ENCODE measurements at places on chromosomes 1 and 21.

DNA sequence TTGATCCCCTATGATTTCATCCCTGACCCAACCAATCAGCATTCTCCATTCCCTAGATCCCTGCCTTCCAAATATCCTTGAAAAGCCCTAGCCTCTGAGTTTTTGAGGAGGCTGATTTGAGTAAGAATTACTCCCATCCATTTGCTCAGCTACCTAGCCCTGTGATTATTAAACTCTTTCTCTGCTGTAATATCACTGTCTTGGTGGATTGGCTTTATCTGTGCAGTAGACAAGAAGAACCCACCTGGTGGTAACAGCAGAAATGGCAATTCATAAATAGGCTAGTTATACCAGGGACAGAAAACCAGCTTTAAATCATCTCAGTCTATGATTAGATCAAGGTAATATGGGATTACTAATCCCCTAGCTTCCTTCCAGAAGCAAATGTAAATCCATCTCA lies 13.0 kb downstream of the IL20 start:
- DNase-seq, result no peak

- DNase-seq, result no peak
Measured at GRCh38 chr1:31714442-31715086, 10.7 kb upstream of the COL16A1 start.

DNA sequence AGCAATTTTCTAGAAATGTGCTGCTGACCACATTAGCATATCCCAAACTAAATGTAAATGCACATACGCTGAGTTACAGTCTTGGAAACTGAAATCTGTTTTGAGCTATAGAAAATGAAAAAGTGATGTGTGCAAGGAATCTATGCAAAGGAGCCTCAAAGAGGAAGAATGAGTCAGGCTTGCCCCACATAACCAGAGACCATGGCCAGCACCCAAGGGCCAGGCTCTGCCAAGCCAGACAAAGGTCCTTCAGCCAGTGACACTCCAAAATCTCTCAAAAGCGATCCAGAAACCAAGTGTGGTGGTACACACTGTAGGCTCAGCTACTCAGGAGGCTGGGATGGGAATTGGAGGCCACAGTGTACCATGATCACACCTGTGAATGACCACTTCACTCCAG lies 195.2 kb downstream of the TOMM20 start:
- no peak for DNase-seq

DNA sequence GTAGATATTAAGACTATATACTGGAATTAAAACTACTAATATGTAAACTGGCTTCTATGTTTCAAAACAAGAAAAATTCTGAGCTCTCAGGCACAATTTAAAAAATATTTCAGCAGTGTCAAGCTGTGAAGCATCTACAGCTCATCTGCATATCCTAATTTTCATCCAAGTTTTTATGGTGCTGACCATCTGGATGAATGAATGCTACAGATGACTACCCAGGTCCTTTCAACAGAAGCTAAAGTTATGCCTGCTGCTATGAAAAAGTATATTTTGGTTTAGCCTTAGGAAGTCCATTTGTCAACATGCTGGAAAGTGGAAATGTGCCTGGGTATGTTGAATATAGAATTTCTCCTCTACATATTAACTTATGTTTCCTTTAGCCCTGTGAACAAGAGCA lies 206.9 kb downstream of the NEGR1 start:
- DNase-seq, result no peak

GRCh38 chr1:165828103-165828668 lies 772 bp downstream of the UCK2 start:
- peak; percentile 54 for DNase-seq

- DNase-seq, result no peak
Measured at GRCh38 chr1:152047413-152047729, 10.6 kb upstream of the S100A11 start.

- peak; percentile 51 for DNase-seq
Measured at GRCh38 chr1:1349256-1350012, at the start of gene DVL1. DVL1 (minus strand) TSS chr1:1349418; CDS start chr1:1349065, 353 bp downstream.

GRCh38 chr1:43367904-43368645 lies at the start of gene ELOVL1:
ELOVL1 (minus strand) TSS chr1:43368011; CDS start chr1:43365609, 2,402 bp downstream.
- DNase-seq, result peak; percentile 86

DNA sequence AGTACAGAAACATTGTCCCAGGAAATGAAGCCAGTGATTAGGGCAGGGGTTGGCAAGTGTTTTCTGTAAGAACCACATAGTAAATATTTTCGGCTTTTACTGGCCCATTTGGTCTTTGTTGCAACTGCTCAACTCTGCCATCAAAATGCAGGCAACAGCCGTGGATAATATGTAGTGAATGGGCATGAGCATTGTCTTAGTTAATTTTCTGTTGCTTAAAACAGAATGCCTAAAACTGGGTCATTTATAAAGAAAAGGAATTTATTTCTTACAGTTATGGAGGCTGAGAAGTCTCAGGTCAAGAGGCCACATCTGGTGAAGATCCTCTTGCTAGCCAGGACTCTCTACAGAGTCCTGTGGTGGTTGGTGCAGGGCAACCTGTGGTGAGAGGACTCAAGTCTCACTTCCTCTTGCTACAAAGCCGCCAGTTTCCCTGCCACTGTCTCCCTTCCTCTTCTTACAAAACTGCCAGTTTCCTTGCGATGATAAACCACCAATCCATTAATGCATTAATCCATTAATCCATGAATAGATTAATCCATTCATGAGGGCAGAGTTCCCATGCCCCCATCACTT lies 166.4 kb downstream of the PSMG1 start:
- DNase-seq, result no peak

- no peak for DNase-seq
Measured at GRCh38 chr1:27049607-27050006, 37.0 kb upstream of the TENT5B start.

DNA sequence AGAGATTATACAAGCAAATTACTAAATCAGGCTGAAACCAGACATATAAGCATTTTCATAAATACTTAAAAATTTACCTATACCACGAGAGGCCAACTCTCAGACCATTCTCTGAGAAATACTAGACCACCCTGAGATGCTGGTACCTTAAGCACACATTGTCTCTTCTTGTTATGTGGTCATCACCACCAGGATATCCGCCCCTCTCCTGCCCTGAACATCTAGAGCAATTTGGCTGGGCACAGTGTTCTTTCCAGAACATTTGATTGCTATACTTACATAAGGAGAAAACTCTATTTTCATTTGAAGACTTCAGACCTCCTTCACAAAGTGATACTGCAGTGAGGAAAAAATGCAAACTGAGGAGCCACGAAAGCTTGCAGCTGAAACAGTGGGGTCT lies 36.2 kb upstream of the DUSP10 start:
- no peak for DNase-seq

DNA sequence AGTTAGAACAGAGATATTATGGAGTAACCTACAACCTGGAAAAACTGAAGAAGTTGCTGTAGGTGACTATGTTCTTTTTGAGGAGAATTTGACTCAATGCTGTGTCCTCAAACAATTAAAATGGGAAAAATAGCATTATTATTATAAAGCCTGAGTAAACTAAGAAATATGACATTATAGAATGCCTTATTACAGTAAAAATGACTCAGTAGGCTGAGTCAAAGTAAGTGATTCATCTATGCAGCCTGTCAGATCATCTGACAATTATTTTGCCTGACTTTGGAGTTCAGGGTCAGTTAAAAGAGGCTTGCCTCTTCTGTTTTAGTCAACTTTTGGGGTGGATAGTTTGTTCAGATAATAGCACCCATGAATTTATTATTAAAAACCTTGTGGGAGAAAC lies 150.8 kb upstream of the PTGFR start:
- no peak for DNase-seq

GRCh38 chr1:162297208-162297607 lies 79.4 kb downstream of the SPATA46 start:
- no peak for DNase-seq

- peak; percentile 85 for DNase-seq
Measured at GRCh38 chr1:7199077-7199779, 414.0 kb downstream of the CAMTA1 start.

- DNase-seq, result no peak
Measured at GRCh38 chr1:41629571-41629970, 145.1 kb upstream of the EDN2 start.

DNA sequence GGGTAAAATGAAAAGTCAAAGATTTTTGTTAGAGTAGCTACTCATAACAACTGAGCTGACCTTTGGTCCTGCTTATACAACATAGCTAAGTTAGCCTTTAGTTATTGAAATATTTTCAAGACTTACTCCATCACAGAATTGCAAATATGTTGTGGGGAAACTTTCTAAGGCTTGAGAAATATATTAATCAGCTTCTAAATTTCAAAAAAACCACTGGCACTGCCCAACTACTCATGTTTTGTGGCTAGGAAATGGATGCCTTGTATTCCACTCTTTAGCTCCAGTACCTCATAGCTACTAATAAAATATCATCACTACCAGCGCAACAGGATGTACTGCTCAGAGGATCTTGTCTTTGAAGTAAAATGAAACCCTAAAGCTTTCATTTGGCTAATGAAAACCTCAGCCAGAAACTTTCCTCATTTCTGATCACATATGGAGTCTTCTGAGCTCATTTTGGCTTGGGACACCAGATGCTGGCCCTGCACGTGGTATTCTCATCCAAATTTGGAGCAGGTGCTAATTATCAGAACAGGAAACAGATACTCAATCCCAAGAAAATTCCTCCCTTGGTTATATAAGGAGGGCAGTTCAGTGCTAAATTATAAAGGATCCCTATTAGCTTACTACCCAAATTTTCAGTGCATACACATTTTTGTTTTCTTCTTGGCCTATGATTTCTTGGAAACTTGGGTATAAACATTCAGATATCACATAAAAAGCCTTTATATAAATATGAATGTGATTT lies 690.7 kb downstream of the ADGRL2 start:
- DNase-seq, result no peak

DNA sequence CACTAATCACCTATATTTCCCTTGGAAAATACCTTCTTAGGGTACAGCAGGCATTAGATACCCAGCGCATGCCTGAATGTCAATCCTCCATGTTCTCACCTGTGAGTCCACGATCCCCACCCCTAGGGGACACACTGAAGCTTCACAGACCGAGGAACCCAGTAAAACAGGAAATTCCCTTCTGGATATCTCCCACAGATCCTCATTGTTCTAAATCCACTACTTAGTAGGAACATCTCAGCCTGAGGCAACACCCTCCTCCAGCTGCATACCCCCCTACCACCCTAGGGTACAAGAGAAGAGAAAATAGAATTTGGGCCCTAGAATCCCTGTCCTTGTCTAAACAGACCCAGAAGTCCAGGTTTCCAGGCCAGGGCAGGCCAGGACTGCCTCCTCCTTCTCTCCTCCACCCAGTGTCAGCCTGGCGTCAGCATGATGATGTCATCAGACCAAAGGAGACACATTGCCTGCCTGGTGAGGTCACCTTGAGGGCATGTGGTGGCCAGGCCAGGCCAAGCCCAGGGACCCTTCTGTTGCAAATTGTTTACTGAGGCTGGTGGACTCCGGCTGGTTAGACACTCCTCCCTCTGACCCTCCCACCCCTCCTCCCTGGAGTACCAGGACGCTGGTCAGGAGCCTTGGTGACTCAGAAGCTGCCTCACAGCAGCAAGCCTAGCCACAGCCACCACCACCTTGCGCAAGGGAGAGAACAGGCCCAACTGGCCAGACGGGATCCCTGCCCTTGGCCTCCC lies 6.2 kb downstream of the NECTIN4 start:
- DNase-seq, result no peak

DNA sequence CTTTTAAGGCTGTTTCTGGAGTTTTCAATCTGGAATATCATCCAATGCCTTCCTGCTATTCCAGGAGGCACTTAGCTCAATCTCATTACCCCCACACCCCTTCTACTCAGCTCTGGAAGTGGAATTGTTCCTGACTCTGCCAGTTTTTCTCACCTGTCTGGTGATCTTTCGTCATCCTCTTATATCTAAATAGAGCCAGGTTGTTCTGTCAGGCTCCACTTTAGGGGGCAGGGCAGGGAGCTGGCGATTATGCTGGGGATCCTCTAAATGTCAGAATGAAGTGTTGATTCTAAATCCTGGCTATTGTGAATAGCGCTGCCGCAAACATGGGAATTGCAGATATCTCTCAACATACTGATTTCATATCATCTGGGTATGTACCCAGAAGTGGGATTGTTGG lies 63.6 kb upstream of the ETV3 start:
- no peak for DNase-seq

DNA sequence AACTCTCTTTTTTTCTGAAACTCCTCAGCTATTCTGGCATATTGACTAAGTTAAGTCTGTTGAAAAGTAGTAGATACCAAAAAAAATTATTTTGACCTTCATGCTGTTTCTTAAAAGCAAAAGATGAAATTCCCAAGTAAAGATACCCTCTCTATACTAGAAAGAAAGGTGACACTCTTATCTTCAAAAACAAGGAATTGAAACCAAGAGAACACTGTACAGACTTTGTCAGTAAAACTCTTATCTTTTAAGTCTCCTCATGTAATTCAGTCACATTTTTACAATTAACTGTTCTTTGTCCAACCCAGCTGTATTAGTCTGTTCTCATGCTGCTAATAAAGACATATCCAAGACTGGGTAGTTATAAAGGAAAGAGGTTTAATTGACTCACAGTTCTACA lies 496.2 kb downstream of the LTN1 start:
- DNase-seq, result no peak
